ENCODE measurements at places on chromosomes 16 and 17.

- DNase-seq: no peak
These were observed 67.0 kb downstream of the PLCG2 start for GRCh38 chr16:81846105-81846504.

DNA sequence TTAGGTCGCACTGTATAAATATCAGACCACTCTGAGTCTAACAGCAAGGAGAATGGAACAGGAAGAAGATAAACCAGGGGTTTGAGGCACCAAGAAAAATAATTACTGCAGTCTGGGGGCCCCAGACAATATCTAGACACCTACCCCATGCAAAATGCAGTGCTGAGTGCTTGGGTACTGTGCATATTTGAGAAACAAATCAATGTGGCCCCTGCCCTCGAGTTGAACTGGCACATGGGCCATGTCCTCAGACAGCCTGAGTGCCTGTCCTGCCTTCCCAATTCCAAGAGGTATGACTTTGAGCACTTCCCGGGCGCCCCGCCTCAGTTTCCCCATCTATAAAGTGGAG, 6.2 kb upstream of the CIITA start:
- DNase-seq: no peak

DNA sequence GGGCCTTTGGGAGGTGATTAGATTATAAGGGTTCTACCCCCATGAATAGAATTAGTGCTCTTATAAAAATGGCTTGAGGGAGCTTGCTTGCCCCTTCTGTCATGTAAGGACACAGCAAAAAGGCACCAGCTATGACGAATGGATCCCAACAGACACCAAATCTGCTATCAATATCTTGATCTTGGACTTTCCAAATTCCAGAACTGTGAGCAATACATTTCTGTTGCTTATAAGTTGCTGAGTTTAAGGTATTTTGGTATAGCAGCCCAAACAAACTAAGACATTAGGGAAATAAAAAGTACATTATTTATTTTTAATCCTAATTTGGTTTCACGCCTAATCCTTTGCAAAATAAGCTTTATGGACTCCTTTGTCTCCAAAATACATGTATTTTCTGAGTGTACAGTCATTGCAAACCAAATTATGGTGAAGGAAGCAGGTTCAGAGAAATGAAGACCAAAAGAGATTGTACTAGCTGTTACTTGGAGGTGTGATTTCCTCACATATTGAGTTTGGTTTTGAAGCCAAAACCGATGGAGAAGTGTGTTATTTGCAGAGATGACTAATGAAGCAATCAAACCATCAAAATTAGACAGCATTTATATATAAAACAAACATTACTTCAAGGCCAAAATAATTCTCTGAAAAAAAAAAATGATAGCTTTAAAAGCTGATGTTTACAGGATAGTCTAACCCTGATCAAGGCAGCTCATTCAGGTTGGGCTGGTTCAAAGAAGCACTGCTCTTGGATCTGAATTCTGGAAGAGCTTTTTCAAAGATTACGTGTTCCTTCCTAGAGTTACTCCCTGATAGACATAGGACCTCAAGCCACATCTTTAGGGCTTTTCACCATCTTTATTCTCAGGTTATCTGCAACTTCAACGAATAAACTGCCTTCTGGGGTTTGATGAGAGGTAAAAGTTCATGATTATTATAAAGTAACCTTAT, 71.6 kb downstream of the MYO1D start:
- no peak for DNase-seq

- no peak for DNase-seq
These were observed 11.4 kb downstream of the CTNS start for GRCh38 chr17:3647769-3648555.

DNA sequence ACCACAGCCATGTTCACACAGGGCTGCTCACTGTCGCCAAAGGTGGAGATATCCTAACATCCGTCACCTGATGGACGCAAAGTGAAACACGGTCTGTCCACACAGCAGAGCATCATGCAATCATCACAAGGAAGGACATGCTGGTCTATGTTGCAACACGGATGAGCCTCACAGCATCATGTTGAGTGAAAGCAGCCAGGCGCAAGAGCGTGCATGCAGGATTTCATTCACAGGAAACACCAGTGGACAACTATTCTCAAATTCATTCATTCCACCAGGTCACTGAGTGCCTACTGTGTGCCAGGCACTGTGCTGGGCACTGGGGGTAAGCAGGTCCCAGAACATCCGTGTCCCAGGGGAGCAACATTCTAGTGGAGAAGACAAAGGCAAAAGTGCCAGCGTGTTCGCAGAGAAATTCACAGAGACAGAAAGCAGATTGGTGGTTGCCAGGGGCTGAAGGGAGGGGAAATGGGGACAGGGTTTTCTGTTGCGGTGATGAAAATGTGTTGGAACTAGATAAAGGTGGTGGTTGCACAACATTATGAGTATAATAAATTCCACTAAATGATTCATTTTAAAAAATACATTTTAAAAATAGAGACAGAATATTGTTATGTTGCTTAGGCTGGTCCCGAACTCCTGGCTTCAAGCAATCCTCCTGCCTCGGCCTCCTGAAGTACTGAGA, 22.7 kb upstream of the KCNJ12 start:
- DNase-seq: no peak

GRCh38 chr17:77210946-77211541, 70.3 kb downstream of the SEC14L1 start:
- no peak for DNase-seq

GRCh38 chr17:69874175-69874670, 200.8 kb upstream of the KCNJ16 start:
- DNase-seq: no peak
